Psoas muscle (tissue), 8 donors: ENCODE measurements at places on chromosomes 3 and 15. TPM values are rescaled to one million over a fixed set of nuclear protein-coding genes. Genes with fewer than 3 reads are reported as not detected.

GRCh38 chr3:46835054-46835453 is 28.2 kb downstream of the MYL3 start:
- H3K27ac ChIP-seq = peak overlapping the region; percentile 37
- no peak overlapping the region for H3K4me3 ChIP-seq
- H3K4me1 ChIP-seq = no peaks in the 10 kb centered on the region
- DNase-seq = no peak
- no peaks in the 10 kb centered on the region for H3K27me3 ChIP-seq
- no peaks in the 10 kb centered on the region for H3K36me3 ChIP-seq

IMPG2 gene
- total RNA-seq = 0.51 TPM

GRCh38 chr15:97156739-97157265 is 803.7 kb upstream of the ARRDC4 start:
- no peaks in the 10 kb centered on the region for H3K27me3 ChIP-seq
- no peak overlapping the region for H3K4me3 ChIP-seq
- DNase-seq = no peak

DNA sequence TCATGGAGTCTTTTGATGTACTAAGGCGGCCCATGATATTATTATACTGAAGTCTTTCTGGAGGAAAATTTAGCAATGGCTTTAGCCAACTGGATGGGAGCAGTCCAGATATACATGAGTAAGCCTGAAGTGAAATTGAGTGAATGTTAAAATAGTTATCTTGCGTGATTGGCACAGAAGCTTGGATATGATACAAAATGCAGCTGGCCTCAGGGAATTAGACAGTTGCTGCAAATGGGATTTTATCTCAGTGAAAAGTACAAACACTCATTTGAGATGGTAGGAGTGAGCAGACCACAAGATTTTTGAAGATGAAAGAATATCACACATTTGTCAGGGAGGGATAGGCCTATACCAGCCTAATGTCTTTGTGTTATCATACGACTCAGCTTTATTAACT is 8.9 kb downstream of the LMOD3 start:
- peak overlapping the region; percentile 65 for H3K4me3 ChIP-seq
- H3K27ac ChIP-seq = peak overlapping the region; percentile 98
- peaks cover 65% of the 10 kb centered on the region for H3K4me1 ChIP-seq
- peaks cover 22% of the 10 kb centered on the region for H3K36me3 ChIP-seq

DNA sequence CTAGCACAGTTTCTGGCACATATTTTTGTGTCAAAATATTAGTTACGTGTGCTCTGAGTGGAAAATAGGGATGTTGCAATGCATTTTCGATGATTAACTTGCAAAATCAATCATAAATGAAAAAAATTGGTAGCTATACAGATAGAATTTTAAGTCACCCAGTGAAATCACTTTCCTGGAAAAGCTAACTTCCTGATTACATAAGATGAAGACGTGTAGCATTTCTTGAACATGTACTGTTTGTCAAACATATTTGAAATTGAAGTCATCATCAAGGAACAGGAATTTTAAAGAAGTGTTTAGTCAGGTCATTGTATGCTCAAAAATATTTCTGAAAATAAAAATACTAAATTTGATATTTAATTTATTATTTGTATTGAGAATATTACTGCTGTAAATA is 977.7 kb downstream of the PLOD2 start:
- H3K4me3 ChIP-seq = no peak overlapping the region
- H3K27ac ChIP-seq = no peak overlapping the region
- no peaks in the 10 kb centered on the region for H3K36me3 ChIP-seq
- H3K27me3 ChIP-seq = no peaks in the 10 kb centered on the region
- DNase-seq = no peak
- no peaks in the 10 kb centered on the region for H3K4me1 ChIP-seq

- H3K27ac ChIP-seq = peak overlapping the region; percentile 85
- no peak overlapping the region for H3K4me3 ChIP-seq
- H3K36me3 ChIP-seq = no peaks in the 10 kb centered on the region
- H3K27me3 ChIP-seq = no peaks in the 10 kb centered on the region
These were observed 58.0 kb upstream of the ULK4 start for GRCh38 chr3:42019953-42020260.

GHSR gene
- total RNA-seq = not detected
